ENCODE measurements at places on chromosomes 3 and 15.

DNA sequence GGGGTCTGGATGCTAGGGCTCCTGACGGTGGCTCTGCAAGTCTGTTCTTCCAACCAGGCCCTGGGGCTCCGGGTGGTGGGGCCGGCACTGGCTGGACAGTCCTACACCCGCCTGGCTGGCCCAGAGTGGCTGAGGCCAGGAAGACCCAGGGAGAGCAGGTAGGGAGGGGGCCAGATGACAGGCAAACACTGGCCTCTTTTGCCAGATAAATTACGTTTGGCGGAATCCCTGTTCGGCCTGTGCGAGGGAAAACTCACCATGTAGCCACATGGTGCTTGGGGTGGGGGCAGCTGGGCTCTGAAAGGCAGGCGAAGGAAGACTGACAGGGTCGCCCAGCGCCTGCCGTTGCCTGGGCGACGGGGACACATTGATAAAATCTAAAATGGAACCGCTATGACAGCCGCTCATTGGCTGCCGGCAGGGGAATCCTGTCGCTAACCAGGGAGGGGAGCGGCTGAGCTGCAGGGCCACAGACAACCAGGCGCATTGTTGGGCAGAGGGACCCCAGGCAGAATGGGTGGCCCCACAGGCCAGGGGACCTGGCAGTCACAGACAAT is 30.4 kb downstream of the IQSEC1 start:
- DNase-seq = no peak

DNA sequence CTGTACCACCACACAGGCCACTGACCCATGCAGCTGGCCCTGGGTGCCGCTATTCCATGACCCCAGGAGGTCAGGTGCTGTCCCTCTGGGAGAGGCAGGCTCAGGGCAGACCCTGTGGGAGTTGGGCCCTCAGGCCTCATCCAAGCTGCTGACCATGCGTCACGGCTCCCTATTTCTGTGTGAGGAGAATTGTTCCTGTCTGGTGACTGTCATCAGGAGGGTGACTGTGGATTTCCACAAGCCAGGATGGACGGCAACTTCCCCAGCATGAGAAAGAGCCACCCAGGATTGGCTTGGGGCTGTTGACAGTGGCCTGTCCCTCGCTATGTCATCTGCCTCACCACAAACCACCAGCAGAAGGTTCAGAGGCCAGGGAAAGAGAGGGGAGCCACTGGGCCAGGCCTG is 41.4 kb downstream of the ZDHHC19 start:
- DNase-seq = no peak

- DNase-seq = no peak
Observed at GRCh38 chr3:58991026-58991425, 58.8 kb downstream of the CFAP20DC start.

DNA sequence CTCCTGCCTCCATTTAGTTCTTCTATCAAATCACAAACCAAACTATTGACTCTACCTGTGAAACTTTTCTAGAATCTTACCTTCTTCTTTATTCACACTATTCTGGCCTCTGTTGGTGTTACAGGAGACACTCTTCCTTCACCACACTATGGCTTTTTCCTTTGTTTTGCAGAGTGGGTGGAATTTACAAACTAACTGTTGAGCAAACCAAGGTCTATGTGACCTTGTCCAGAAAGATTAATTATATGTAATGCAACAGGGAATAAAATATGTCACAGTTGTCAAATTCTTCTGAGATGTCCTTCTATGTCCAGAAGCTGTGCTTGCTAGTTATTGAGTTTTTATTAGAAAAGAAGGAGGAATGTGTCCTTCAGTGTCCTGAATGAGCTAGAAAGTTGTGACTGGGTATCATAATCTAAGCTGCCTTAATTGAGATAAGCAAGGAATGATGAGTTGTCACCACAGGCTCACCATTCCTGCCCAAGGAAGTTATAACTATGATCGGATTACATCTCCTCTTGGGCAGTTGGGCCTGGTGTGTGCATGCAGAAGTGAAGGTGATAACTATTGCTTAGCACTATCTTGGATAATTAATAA is 21.7 kb downstream of the ARL14 start:
- no peak for DNase-seq

- DNase-seq = no peak
Observed at GRCh38 chr3:125525153-125525552, 5.2 kb upstream of the SNX4 start.

DNA sequence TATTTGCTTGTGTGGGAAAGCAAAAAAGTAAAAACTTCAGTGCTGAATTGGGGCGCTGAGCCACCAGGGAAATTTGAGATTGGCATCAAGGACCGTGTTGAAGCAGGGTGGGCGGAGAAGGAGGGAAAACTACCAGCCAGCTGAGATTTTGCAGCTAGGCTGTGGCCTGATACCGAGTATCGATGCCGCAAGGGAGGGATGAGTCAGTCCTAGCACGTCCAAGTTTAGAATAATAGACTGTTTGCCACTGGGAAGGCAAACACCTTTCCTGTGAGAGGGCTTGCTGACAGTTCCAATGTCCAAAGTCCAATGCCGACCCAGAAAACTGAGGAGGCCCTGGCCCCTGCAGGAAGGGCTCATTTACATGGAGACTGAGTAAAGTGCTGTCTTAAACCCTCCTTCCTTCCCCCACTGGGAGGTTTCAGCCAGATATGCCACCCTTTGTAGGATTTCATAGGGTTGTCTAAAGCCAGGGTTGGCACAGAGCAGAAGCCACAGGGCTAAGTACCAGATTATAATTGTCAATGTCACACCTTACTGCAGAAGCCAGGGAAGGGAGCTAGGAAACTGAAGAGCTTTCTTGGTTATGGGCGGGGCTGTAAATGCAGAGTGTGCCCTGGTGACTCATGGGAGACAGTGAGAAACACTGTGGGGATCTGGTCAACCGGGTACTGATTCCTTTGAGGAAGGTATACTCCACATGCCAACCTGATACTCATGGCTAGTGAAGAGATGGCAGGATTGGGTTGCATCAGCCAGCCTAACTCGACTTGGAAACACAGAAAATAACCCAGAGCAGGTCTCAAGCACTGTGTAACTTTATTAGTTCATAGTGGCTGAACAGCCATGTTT is 28.4 kb upstream of the PIK3CB start:
- no peak for DNase-seq

DNA sequence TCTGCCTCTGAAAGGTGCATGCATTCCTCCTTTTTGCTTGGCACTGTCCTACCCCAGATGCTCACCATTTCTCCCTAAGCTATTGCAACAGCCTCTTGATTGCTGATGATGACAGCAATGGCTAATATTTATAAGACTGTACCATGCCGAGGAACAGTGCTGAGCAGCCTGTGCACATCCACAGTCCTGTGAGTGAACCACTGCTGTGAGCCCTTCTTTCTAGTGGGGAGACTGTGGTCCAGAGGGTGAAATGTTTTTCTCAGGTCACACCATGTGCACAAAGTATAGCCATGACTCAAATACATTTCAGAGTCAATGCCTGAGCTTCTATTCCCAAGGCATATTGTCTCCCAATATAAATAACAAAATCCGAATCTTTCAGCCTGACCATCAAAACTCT is 231.2 kb upstream of the LRTM1 start:
- DNase-seq = no peak

DNA sequence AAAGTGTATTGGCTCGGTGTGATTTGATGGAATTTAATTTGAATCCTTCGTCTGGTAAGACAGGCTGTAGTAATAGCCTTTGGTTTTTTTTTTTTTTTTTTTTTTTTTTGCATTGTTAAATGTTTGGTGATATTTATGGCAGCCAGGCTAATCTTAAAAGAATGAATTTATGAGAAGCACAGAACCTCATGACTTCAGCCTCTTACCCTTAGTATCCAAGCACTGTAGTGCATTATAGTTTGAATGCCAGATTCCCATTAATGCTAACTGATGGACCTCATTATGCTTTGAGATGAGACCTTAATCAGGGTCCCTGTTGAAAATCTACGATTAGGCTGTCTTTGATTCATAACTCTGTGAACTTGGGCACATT is 110.6 kb upstream of the SAMMSON start:
- no peak for DNase-seq

DNA sequence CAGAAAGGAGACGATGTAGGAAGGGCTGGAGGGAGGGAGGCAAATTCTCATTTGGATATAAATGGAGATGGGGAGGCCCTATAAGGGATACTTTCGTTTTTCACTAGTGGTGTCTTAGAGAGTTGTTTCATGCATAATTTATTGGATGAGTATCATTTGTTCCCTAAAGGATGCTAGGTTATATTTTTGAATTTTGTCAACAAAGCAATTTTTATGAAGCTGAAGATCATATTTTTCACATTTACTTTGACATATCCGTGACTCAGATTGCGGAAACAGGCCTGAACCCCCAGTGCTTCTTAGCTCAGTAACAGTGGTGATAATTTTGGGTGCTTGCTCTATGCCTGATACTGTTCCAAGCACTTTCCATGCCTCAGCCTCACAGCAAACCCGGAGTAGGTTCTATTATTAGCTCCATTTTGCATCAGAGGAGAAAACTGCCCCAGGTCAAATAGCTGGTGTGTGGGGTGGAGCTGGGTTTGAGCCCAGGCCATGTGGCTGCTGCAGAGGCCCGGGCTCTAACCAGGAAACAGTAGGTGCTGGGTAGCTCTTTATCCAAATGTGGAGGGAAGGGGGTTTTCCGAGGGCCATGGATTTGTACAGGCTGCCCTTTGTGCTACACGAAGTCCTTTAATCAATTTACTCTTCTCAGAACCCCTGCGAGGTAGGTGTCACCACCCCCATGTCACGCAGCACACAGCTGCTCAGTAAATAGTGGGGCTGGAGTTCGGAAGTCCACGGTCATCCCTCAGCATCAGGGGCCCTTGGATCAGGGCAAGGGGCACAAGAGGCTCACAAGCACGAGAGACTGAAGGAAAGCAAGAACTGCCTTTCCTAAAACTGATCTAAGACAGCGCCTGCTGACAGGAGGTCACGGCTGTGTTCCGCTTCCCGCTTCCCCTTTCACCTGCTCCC is 99.1 kb downstream of the SLC49A4 start:
- DNase-seq = no peak

DNA sequence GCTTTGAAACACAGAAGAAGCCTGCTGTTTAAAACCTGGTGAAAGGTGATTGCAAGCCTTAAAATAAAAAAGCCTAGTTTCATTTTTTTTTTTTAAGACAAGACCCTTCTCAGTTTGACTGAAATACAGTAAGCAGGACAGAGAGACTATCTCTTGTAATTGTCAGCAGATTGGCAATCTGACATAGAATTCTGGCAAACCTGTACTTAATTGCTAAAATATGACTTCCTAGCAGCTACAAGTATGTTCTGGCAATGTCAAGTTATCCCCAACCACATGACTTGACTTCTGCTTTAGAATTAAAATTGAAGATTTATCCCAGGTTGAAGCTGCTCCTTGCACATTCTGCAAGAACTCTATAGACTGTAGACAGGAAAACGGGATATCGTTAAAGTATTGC is 232.8 kb upstream of the NR2F2 start:
- DNase-seq = no peak

GRCh38 chr3:86208772-86209171 is 782.2 kb downstream of the VGLL3 start:
- DNase-seq = no peak

DNA sequence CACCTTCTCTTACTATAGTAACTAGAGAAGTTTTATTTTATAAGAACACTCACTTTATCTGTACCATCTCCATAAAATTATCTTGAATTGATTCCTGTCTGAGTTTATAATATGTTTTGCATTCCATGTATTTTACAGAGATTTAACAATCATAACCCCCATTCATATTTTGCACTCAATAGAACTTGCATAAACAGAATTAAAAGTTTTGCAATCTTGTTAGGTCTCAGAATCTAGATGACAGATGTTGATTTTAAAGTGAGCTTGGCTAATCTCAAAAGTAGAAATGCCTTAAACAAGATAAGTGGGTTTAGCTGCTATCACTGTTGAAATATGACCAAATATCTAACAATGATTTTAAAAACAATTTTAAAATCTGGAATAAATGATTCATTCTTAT is 107.9 kb upstream of the EPHA6 start:
- DNase-seq = no peak

DNA sequence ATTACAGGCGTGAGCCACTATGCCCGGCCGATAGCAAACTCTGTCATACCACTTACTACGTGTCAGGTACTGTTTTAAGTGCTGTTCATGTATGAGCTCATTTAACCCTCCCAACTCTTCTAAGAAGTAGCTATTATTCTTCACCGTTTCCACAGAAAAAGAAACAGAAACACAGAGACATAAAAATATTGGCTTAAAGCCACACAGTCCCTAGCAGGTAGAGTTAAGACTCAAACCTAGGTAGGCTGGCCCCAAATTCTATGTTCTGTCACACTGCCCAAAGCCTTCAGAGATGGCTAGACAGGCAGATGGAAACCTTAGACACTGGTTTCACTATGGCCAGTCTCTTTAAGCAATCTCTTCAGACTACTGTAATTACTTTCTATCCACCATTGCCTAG is 149.8 kb upstream of the KCNMB2 start:
- DNase-seq = no peak

GRCh38 chr3:99315896-99316295 is 322.5 kb upstream of the COL8A1 start:
- DNase-seq = no peak

- no peak for DNase-seq
Observed at GRCh38 chr3:185846037-185846436, 21.2 kb upstream of the IGF2BP2 start.

DNA sequence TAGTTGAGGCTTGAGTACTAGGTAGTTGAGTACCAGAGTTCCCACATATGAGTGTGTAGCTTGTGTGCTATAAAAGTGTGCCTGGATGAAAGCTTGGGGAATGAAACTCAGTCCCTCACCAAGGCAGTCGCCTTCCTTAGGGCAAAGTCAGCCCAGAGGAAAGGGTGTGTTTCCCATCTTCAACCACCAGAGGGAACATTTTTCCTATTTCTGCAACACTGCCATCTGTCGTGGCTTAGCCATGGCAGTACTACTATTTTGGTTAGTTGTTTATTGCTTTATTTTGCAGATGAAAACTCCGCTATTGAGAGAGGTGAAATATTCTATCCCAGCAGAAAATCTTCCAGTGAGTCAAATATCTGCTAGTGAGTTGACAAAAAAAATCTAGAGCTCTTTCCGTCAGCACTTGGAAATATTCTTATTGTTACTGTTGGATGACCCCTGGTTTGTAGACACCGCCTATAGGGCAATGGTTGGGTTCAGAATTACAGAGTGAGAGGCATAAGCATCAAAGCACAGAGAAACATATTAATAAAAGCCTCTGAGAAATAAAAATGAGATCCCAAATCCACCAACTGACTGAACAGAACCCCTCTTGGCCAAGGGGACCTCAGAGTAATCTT is 239.9 kb downstream of the CPNE4 start:
- no peak for DNase-seq

DNA sequence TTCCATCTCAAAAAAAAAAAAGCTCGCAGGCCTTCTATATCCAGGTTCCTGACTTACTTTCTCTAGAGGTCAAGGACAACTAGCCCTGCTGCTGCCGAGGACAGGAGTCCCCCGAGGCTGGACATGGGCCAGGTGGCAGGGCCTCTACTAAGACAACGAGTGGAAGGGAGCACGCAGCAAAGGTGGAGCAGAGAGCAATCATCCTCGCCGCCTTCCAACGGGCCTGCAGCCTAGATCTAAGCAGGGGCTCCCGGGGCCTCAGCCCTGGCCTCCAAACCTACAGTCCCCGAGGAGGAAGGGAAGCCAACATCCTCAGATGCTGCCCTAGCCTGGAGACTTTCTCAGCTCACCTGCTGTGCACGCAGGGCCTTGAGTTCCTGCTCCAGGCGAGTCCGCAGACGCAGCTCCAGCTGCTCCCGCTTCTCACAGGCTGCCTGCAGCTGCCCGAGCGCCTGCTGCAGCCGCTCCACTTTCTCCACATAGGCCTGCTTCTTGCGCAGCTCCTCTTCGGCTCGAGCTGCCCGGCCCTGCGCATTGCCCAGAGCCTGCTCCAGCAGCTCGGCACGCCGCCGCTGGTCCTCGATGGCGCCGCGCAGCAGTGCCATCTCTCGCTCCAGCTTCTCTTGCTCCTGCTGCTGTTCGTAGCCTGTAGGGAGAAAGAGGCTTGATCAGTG is 12.9 kb downstream of the AMOTL2 start:
- no peak for DNase-seq

Data from stimulated activated CD8-positive, alpha-beta memory T cell treated with anti-CD3 and anti-CD28 coated beads, Interleukin-4, amount 100 ng/mL, for 4 hours (primary cell).